ENCODE measurements at places on chromosomes 7 and 10. TPM values are rescaled to one million over a fixed set of nuclear protein-coding genes. Genes with fewer than 3 reads are reported as not detected.

Gene RPEL1
- polyA plus RNA-seq, result not detected

Gene SOSTDC1
- 90.2 TPM for polyA plus RNA-seq

Gene NEUROG3
- not detected for polyA plus RNA-seq

Gene CNPY1
- 3.8 TPM for polyA plus RNA-seq

Gene C10orf95
- not detected for polyA plus RNA-seq

Gene COBL
- 7.3 TPM for polyA plus RNA-seq

Gene PLOD3
- 0.55 TPM for polyA plus RNA-seq

Gene PDE6C
- 0.09 TPM for polyA plus RNA-seq

Gene CRYGN
- not detected for polyA plus RNA-seq

Gene ZNF485
- 2.7 TPM for polyA plus RNA-seq

Gene BMS1
- polyA plus RNA-seq, result 8.5 TPM

Gene SYT15
- 0.81 TPM for polyA plus RNA-seq

Gene CHCHD1
- polyA plus RNA-seq, result 107 TPM

Gene HOXA4
- polyA plus RNA-seq, result not detected

Gene GIMAP7
- polyA plus RNA-seq, result 0.25 TPM

Gene NMT2
- 12.9 TPM for polyA plus RNA-seq

Gene EGR2
- polyA plus RNA-seq, result not detected

Gene CABCOCO1
- polyA plus RNA-seq, result not detected

Gene ZNF503
- 0.56 TPM for polyA plus RNA-seq

Gene LRWD1
- 0.11 TPM for polyA plus RNA-seq

Gene CTAGE4
- not detected for polyA plus RNA-seq

Gene TBXAS1
- polyA plus RNA-seq, result 2.6 TPM

All from Purkinje cell (primary cell).